ENCODE measurements at places on chromosomes 4 and X. TPM values are rescaled to one million over a fixed set of nuclear protein-coding genes. Genes with fewer than 3 reads are reported as not detected.

Gene MGARP
- 2.6 TPM for total RNA-seq

Gene TMEM144
- total RNA-seq, result 8.5 TPM

Gene USP38
- 24.1 TPM for total RNA-seq

Gene NXF2B
- not detected for total RNA-seq

DNA sequence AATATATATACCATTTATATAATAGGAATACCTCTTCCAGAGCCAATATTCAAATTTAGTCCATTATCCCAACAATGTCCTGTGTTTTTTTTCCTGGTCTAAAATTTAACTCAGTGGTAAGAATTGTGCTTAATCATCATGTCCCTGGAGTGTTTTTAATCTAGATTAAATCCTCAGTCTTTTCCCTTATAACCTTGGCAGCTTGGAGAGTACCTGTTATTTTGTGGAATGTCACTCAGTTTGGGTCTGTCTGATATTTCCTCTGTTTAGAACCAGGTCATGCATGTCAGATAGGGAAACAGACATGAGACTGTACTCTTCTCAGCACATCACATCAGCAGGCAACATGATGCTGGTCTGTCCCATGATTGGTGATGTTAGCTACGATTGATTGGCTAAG is 96.6 kb downstream of the HPGD start:
- DNase-seq, result peak; percentile 74

Gene FGB
- total RNA-seq, result 14.3 TPM

Gene ZDHHC15
- total RNA-seq, result 1.2 TPM

DNA sequence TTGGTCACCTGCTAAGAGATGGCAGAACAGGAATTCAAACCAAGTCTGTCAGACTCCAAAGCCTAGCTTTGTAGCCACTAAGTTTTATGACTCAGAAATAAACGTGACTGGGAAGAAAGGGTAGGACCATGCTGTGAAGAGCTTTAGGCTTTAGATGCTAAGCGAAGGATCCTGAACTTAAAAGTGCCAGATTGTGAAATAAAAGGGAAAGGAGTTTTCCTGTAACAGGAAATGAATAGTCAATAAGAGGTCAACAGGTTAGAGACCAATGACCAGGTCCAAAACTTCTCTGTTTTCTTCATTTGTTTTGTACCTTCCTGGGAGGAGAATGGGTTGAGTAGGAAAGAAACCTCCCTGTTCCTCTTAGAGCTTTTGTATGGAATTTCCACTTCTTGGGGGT is 98.8 kb upstream of the EOLA2 start:
- DNase-seq, result peak; percentile 70

- peak; percentile 40 for DNase-seq
These were observed 1.9 kb downstream of the USP38 start for GRCh38 chr4:143186649-143187048.

DNA sequence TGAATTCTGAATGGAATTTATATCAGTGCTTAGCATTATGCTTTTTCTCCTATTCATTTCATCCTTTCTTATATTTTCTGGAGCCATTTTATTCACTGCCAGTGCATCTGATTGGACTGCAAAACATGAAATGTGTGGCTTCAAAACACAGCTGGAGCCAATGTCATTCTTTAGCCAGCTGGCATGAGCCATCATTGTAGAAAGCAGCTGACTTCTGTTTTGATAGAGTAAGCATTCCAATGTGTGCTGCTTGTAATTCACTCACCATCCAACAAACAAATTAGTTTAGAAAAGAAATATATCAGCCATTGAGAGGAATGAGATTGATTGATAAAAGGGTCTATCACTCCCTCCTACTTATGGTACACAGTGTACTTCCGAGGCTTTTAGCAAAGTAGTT is 2616.0 kb downstream of the ARAP2 start:
- DNase-seq, result no peak

DNA sequence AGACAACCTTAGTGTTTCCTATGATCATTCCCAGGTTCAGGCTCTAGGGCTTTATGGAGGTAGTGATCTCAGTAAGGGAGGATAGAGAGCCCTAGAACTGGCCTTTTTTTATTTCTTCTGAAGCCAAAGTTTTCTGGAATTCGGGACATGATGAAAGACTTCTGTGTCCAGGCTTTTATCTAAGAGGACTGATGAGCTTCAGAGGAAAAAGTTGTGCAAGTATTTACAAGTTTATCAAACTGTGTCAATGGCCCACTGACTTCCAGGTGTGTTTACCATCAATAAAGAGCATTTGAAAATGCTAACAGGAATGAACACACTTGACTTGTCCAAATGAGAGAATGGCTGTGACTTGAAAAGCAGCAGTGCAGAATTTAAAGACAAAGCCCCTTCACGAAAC is 254.6 kb downstream of the DCTD start:
- DNase-seq, result no peak

Gene DCAF4L1
- not detected for total RNA-seq

DNA sequence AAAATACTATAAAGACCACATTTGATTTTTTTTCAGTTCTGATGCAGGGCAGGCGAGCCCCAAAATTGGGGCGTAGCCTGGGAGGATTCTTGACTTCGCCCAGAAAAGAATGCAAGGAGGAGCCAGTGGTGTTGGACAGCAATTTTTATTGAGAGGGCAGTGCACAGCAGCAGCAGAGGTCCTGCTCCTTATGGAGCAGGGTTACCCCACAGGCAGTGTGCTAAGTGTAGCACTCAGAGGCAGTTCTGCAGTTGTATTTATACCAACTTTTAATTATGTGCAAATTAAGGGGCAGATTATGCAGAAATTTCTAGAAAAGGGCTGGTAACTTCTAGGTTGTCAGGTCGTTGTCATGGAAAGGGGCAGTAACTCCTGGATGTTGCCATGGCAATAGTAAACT is 69.9 kb downstream of the GASK1B start:
- no peak for DNase-seq

Gene GATA1
- total RNA-seq, result not detected

DNA sequence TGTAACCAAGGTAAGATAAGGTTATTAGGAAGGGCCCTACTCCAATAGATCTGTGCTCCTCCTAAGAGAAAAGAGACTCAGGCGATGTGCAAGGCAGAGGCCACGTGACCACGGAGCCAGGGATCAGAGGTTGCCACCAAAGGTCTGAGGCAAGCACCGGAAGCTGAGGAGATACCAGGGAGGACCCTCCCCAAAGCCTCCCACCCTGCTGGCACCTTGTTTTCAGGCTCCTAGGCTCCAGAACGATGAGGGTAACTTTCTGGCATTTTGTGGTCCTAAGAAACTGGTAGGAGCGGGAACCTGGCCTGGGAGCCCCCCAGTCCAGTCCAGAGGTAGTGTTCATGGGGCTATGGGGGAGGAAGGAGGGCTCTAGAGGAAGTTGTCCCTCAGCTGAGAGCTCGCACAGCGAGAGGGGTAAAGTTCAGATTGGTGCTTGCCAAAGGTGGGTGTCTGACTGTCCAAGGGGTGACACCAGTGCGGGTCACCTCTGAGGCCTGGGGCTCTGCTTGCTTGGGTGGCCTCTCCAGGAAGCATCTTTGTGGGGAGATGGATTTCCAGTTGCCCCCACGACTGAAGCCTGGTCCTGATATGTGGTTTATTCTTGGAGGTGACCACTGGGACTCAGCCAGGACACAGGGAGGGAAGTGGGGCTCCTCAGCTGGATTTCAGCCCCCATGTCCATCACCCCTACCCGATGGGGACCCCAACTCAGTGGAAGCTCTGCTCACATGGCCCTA is 7.5 kb upstream of the LETM1 start:
- DNase-seq, result no peak

GRCh38 chrX:119677654-119677981 is 15.3 kb downstream of the SEPTIN6 start:
- DNase-seq, result no peak

GRCh38 chr4:139709660-139710059 is 44.0 kb downstream of the MGST2 start:
- DNase-seq, result no peak

DNA sequence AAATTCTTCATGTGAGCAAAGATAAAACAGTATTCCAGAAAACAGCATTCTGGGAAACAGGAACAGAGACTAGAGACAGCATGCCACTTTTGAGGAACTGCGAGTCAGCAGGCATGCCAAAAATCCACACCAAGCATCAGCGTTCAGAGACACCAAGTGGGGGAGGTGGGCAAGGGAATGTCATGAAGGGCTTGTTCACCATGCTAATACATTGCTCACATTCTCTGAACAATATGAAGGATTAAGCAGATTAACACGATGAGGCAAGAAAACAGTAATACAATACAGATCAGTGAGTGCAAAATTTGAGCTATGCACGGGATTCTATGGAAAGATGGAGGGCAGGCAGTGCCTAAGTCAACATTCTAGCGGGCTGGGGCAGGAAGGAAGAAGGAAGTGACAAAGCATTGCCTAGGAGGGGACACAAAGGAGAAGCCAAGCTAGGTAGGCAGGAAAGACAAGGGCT is 278.3 kb downstream of the FBXW7 start:
- peak; percentile 74 for DNase-seq

DNA sequence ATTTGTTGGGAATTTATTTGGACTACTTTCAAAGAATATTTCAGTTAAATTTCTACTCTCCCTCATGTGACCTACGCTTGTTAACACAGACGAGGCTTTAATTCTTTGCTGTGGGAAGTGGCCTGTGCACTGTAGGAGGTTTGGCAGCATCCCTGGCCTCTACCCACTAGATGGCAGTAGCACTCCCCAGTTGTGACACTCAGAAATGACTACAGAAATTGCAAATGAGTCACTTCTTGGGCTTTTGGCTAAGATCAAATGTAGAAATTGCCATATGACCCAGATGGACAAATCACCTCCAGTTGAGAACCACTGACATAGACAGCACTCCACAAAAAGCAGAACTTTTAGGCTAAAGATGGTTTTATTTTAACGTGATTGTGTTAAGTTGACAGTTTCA is 22.1 kb downstream of the PIR start:
- peak; percentile 49 for DNase-seq

DNA sequence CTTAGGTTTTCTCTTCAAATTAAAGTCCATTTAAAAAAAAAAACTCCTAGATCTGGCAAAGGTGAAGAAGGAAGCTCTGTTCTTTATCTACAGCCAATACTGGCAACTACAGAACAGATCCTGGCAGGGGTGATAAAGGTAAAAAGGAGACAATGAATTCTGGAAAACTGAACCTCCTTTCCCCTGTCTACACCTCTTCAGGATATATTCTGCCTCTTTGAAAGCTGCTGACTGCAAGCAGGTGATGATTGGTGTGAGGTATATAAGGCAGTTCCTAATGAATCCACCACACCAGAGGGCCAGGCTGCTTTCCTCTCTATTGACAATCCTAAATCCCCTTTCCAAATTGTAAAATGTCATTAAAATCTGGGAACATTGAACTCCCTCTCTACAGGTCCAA is 370.1 kb downstream of the PPP3CA start:
- DNase-seq, result no peak

DNA sequence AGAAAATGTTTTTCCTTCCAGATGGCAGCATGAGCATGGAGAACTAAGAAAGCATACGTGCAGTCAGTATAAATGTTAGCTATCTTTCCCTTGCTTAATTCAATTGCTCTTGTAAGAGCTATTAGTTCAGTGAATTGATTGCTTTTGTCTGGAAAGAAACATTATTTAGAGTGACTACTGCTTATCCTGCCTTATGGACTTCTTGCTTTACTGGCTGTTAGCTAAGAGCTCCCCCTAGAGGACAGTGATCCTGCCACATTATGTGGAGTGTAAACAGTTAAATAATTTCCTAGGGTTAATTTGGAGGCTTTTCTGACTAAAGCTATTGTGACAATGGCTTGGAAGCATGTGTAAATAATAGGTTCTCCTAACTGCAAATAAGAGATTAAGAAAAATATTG is 1402.4 kb downstream of the FAM133A start:
- DNase-seq, result no peak

DNA sequence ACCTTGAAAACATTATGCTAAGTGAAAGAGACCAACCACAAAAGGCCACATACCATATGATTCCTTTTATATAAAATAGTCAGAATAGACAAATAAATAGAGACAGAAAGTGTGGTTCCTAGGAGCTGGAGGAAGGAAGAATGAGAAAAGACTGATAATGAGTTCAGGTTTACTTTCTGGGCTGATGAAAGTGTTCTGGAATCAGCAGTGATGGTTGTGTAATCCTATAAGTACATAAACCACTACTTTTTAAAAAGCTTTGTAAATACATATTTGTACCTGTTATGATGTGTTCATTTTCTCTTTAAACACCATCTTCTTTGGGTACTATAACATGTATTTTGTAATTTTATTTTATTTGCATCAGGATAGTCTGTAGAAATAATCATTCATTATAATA is 20.6 kb downstream of the PIR start:
- no peak for DNase-seq

DNA sequence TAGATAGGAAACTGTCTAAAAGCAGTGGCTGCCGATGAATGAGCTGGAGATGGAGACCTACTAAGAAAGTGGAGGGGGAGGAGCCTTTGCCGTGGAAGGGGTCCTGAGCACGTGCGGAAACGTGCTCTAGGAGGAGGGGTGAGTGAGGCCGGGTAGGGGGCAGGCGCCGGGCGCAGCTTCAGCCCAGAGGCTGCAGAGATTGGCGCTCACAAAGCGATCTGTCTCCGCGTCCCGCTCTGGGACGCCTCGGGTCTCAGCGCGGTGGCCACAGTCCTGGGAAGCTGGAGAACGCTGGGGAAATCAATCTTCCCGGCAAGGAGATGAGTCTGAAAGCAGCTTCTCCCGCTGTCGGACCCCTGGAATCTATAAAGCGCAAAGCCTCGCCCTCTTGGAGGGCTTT is 444 bp upstream of the ARHGAP6 start:
- DNase-seq, result no peak

DNA sequence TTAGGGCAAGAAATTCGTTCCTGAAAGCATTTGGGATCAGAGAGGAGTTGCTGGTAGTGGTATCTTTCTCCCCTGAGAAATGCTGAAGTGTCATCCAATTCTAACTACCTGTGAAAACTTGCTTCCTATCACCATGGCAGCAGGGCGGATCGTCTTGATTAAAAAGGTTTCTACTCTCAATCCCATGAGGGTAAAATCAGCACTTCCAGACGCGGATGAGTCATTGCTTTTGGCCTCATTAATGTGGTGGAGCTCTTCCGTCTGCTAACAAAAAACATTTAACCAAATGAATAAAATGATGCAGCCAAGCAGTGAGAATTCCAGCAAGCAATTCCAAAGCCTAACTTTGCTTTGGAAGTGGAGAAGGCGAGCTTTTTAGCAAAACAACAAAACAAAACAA is 325.6 kb downstream of the CAMK2D start:
- DNase-seq, result peak; percentile 91

DNA sequence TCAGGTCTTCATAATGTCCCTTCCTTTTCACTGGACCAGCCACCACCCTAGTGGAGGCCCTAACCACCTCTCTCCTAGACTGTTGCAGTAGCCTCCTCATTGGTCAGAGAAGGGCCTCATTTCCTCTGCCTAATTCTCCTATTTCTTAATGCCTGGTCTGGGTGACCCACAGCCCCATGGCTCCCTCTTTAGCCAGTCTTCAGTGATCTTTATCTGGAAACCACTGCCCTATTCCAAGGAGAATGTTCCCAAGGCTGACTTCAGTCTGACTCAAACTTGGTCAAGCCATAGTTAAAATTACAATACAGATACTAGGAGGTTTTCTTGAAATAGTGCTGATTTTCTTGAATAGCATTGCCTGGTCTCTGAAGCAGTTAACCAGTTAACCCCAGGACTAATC is 53.6 kb upstream of the PRPS1 start:
- DNase-seq, result peak; percentile 57
